ENCODE measurements at places on chromosomes 16 and 17.

DNA sequence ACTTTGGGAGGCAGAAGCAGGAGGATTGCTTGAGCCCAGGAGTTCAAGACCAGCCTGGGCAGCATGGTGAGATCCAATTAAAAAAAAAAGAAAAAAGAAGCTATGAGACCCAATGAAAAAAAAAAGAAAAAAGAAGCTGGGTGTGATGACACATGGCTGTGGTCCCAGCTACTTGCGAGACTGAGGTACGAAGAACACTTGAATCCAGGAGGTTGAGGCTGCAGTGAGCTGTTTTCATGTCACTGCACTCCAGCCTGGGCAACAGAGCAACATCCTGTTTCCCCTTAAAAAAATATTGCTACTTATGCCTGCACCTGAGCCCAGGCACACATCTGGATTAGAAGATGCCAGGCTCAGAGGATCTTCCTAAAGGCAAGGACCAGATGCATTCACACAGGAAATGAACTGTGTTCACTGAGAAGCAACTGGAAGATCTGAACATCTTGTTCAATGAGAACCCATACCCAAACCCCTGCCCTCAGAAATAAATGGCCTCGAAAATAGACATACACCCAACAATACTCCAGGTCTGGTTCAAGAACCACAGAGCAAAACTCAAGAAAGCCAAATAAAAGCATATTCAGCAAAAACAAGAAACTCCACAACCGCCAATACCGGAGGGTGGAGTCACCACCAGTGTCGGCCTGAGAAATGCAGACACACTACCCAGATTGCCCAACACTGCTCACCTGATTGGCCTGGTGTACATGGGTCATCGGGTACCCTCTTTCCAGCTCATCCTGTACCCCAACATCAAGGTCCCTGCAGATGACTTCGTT lies 4.4 kb downstream of the RNF135 start:
- DNase-seq = no peak

DNA sequence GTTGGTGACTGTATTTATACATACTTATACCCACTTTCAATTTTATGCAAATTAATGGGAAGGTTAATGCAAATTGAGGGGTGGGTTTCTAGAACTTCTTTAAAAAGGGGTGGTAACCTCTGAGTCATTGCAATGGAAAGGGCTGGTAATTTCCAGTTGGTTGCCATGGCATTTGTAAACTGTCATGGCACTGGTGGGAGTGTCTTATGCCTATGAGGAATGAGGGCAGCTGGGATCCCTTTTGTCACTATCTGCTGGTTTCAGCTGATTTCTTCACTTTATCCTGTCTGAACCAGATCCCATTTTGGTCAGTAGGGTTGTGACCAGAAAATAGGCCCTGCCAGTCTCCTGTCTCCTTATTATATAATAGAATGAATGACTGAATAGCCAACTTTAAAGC lies 1006.7 kb upstream of the GOT2 start:
- DNase-seq = no peak

DNA sequence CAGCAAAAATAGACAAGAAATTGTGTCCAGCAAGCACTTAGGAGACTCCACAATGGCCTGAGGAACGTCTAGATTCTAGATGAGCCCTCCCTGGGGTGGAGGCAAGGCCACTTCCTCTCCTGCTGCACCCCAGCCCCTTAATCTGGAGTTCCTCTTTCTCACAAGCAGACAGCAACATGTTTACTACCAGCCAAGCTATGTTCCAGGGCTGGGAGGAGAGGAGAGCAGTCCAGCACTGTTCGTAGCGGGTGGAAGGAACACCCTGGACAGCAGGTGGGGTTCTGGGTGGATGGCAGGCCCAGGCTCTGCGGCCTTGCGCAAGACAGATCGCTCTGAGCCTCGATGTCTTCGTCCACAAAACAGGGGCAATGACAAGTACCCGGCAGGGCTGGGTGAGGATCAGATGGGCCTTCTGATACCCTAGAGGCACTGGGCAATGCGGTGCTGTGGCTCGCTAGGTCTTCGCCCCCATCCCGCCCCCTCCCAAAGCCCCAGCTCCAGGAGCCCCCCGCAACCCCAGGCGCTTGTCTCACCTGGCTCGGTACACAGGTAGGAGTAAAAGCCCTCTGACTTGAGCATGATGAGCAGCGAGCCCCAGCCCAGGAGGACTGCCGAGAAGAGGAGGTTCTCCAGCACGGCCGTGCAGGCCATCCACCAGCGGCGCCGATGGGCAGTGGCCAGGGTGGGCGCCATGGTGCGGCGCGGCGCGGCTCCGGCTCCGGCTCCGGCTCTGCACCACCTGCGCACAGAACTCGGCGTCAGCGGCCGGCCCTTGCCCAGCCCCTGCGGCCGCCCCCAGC lies 1.3 kb downstream of the SLC43A2 start:
- peak; percentile 64 for DNase-seq

DNA sequence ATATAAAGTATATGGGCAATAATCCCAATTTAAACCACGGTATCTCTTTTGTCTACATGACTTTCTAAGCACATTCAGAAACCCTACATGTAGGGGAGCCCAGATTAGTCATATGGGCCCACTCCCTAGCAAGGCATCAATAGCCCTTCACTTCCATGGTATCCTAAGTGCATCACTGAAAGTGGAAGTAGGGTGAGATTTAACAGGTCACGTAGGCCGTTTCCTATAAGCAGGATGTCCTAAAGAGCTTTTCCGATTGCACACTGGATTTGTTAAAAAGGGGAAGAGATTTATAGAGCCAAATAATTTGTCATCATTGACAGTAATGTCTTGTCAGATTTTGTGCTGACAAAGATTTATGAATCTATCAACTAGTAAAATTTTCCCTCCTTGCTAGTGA lies 39.0 kb downstream of the CA4 start:
- DNase-seq = no peak

DNA sequence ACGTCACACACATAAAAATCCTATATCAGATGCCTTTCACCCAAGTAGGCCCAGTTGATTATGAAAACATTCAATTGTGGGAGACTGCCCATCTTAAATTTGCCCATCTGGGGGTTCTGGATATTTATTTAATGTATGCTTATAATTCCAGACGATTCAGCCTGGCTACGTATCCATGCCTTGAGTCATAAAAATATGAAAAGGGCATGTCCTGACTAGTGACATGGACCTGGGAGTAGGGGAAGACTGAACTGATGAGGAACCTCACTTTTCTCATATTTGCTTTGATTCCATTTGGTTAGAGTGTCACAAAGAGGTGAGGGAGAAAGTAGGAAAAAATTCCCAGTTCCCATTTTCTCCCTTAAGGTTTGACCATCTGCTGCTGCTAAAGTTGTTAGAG lies 122.5 kb upstream of the GNAO1 start:
- no peak for DNase-seq

DNA sequence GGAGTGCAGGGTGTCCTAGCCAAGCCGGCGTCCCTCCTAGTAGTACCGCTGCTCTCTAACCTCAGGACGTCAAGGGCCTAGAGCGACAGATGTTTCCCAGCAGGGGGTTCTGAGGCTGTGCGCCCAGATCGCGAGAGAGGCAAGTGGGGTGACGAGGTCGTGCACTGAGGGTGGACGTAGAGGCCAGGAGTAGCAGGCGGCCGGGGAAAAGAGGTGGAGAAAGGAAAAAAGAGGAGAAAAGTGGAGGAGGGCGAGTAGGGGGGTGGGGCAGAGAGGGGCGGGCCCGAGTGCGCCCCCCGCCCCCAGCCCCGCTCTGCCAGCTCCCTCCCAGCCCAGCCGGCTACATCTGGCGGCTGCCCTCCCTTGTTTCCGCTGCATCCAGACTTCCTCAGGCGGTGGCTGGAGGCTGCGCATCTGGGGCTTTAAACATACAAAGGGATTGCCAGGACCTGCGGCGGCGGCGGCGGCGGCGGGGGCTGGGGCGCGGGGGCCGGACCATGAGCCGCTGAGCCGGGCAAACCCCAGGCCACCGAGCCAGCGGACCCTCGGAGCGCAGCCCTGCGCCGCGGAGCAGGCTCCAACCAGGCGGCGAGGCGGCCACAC lies at the start of gene MMP2:
Gene MMP2 (plus strand): TSS at position 372 of the 603 bp plus-strand sequence. CDS start 282 bp downstream, outside the sequence.
- DNase-seq = no peak

- no peak for DNase-seq
These were observed 237.3 kb upstream of the WSCD1 start for GRCh38 chr17:5832886-5833285.

- DNase-seq = no peak
These were observed 32.4 kb downstream of the IL21R start for GRCh38 chr16:27434141-27435051.

DNA sequence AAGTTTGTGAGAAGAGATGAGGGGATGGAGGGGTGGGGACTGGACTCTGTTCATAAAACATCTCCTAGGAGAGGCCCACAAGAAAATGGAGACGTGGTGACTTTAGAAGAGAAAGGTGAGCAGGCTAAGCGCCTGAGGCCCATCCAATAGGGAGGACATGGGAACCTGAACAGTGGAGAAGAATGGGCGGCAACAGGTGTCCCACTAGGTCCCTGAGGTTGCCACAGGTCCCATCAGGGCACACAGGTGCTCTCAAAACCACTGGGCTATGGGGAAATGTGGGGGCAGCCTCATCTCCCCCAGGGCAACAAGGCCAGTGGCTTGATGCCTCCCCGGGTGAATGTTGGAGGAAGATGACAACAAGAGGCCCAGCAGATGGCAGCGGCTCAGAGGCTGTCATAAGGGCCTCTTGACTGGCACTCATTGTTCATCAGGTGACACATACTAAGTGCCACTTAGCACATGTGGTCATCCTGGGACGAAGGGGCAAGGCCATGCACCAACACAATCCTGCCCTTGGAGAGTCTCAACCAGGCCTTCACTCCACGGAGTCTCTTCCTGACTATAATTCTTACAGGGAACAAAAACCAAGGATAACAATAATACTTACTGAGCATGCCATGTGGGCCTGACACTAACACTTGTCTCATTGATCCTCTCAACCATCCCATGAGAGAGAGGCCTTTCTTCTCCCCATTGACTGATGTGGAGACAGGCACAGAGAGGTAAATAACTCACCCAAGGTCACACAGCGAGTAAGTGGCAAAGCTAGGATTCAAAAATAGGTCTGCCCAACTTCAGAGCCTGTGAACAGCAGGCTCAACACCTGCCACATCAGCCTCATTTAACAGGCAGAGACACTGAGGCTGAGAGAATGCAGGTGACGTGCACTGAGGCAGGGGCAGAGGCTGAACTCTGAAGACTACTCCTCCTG lies 38.0 kb downstream of the CUEDC1 start:
- DNase-seq = peak; percentile 43

DNA sequence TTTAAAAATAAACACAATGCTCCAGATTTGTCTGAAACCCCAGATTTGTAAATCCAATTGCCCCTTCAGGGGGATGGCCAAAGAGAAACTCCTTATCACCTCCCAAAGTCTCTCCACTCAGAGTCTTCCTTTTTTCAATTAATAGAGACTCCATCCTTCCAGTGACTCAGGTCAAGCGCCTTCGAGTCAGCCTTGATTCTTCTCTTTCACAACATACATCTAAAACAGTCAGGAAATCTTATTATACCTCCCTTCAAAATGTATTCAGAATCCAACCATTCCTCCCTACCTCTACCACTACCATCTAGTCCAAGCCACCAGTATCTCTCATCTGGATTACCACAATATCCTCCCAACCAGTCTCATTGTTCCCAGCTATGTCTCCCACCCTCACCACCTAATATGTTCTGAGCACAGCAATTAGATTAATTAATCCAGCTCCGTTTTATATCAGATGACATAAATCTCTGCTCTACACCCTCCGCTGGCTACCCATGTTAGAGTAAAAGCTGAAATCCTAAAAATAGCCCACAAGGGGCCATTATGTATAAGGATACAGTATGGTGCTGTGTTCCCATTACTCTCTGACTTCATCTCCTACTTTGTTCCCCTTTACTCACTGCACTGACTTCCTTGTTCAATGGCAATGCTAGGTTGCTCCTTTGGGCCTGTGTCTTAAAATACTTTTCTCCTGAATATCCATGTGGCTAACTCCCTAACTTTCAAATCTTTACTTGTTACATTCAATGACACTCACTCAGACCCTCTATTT lies 11.8 kb downstream of the SIAH1 start:
- DNase-seq = no peak

DNA sequence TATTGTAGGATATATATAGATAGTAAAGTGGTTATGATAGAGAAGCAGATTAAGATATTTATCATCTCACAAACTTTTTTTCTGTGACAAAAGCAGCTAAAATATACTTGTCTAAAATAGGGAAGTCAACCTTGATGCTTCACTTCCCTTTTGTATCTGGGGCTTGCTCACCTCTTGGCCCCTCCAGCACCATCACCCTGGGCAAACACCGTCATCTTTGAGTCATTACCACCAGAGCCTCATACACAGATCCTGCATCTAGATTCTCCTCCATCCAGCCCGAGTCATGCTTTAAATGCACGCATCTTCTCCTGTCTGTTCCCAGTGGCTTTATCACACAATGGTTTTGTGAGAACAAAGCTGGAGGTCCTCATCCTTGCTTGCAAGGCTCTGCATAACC lies 1062.7 kb upstream of the EEF2KMT start:
- no peak for DNase-seq

DNA sequence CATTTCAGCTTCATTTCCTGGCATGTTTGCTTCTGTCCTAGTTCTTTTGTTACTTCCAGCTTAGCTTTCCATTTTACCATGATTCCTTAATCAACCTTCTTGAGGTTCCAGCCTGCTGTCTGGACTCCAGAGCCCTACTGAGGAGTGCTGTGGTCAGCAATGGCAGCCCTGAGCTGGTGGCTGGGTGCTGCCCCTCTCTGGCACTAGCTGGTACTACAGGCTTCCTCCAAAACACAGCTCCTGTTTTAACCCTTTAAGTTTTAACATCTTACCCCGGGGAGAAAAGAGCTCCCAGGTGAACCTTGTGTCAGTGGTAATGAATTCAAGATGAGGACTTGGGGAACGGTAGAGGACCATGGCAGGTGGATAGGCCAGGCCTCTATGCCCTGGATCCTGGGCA lies 395.5 kb downstream of the TMEM114 start:
- peak; percentile 14 for DNase-seq

DNA sequence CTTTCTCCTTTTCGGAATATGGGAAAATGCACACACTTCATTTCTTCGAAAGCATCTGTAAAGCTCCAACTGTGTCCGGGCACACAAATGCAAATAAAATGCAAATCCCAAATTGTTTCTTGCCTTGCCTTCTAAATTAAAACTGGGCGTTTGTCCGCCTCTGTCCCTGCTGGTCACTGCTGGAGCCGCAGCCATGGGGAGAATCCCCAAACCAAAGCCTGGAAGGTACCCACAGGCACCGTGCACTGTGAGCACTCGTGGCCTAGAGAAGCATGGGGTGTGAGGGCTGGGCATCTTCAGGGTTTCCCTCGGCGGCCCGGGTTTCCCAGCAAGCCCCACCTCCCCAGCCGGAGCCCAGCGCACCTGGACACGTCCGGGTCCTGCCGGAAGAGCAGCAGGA lies 2.9 kb downstream of the SLC47A2 start:
- no peak for DNase-seq

GRCh38 chr17:4607773-4608187 lies 23.5 kb downstream of the SMTNL2 start:
- DNase-seq = no peak

- peak; percentile 41 for DNase-seq
These were observed 2.0 kb downstream of the PLD6 start for GRCh38 chr17:17204041-17204591.

GRCh38 chr16:26334218-26335111 lies 642.7 kb downstream of the HS3ST4 start:
- DNase-seq = no peak

- DNase-seq = peak; percentile 47
These were observed at the start of gene ZBTB4 for GRCh38 chr17:7479213-7480088. Gene ZBTB4, minus strand, starts transcription at chr17:7479631. Its CDS starts 12,830 bp downstream, at chr17:7466801.

All from hematopoietic multipotent progenitor cell treated with erythropoietin and hydrocortisone succinate and interleukin-3 and kit ligand, for 17 days (in vitro differentiated cells).